Osteoblast (primary cell): ENCODE measurements at places on chromosomes 5 and 9. TPM values are rescaled to one million over a fixed set of nuclear protein-coding genes. Genes with fewer than 3 reads are reported as not detected.

The CCNB1 gene
- 19.2 and 22.4 TPM in 2 replicates for total RNA-seq

The C9orf152 gene
- not detected in 2 replicates for total RNA-seq

The CBY3 gene
- not detected in 2 replicates for total RNA-seq

The SLC36A3 gene
- not detected in 2 replicates for total RNA-seq

The CORO2A gene
- 0.29 and 0.72 TPM in 2 replicates for total RNA-seq

The PTGDS gene
- 37.4 and 57.9 TPM in 2 replicates for total RNA-seq

The TLE1 gene
- 9.0 and 10.6 TPM in 2 replicates for total RNA-seq

The TSSK1B gene
- 0.72 and 0.88 TPM in 2 replicates for total RNA-seq

The LHX6 gene
- not detected in 2 replicates for total RNA-seq
